ENCODE measurements at places on chromosomes 4 and X. TPM values are rescaled to one million over a fixed set of nuclear protein-coding genes. Genes with fewer than 3 reads are reported as not detected.

Gene UGT2B10
- total RNA-seq, result not detected

Gene PCDH18
- 116 TPM for total RNA-seq

Gene HMX1
- not detected for total RNA-seq

Gene RHOXF2
- total RNA-seq, result not detected

Gene SPANXB1
- total RNA-seq, result not detected

Data from pericardium fibroblast (primary cell).